ENCODE measurements at places on chromosomes 16 and 17. TPM values are rescaled to one million over a fixed set of nuclear protein-coding genes. Genes with fewer than 3 reads are reported as not detected.

The IRX5 gene
- total RNA-seq, result not detected

The SLC6A2 gene
- total RNA-seq, result not detected

The FASN gene
- 128 TPM for total RNA-seq

The CACNG5 gene
- 0.63 TPM for total RNA-seq

The CHST5 gene
- total RNA-seq, result 0.94 TPM

The OR2C1 gene
- total RNA-seq, result 0.94 TPM

The SMIM5 gene
- total RNA-seq, result 0.31 TPM

The CAVIN1 gene
- total RNA-seq, result 4.1 TPM

The LRRC36 gene
- total RNA-seq, result 3.1 TPM

The ARL17A gene
- total RNA-seq, result 44.8 TPM

The NPTX1 gene
- 19.7 TPM for total RNA-seq

The MT1E gene
- total RNA-seq, result 6.6 TPM

The GP2 gene
- not detected for total RNA-seq

The PHF23 gene
- total RNA-seq, result 25.7 TPM

The VKORC1 gene
- 39.4 TPM for total RNA-seq

The KRTAP9-2 gene
- total RNA-seq, result not detected

The TVP23B gene
- 59.2 TPM for total RNA-seq

The WNT3 gene
- 6.3 TPM for total RNA-seq

The HOXB8 gene
- total RNA-seq, result not detected

The NPIPB13 gene
- 8.5 TPM for total RNA-seq

The RUNDC1 gene
- total RNA-seq, result 16.9 TPM

The SKAP1 gene
- 0.31 TPM for total RNA-seq

The MYH2 gene
- total RNA-seq, result not detected

The TSPOAP1 gene
- 91.7 TPM for total RNA-seq

The TP53TG3D gene
- not detected for total RNA-seq

The VMO1 gene
- not detected for total RNA-seq

The MGAT5B gene
- total RNA-seq, result 53.8 TPM

The NPIPB9 gene
- 11.6 TPM for total RNA-seq

The TRAPPC2L gene
- 36.6 TPM for total RNA-seq

The IGF2BP1 gene
- total RNA-seq, result 2.8 TPM

The DDX5 gene
- total RNA-seq, result 634 TPM

The TIMP2 gene
- total RNA-seq, result 56.0 TPM

The TMEM235 gene
- not detected for total RNA-seq

The MRPL12 gene
- total RNA-seq, result 4.7 TPM

All from parietal lobe (tissue), 2 donors.